ENCODE measurements at places on chromosomes 11 and 22.

DNA sequence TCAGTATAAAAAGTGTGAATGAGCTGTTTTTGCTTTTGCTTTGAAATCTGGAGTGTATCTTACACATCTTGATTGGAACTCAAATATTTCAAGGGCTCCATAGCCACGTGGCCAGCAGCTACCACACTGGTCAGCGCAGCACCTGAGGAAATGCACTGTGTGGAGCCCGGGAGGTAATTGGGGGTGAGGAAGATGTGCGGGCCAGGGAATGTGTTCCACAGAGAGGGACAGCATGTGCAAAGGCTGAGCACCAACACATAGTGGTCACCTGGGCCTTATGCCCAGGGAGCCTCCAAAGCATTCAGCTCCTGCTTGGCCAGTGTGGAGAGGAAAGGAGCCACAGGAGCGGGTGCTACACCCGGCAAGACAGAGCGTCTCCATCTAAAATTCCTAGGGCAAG is 20.8 kb downstream of the RELT start:
- H3K27me3 ChIP-seq = no peaks in the 10 kb centered on the region
- peaks cover 71% of the 10 kb centered on the region for H3K36me3 ChIP-seq
- no peak for DNase-seq
- no peak overlapping the region for H3K4me3 ChIP-seq

DNA sequence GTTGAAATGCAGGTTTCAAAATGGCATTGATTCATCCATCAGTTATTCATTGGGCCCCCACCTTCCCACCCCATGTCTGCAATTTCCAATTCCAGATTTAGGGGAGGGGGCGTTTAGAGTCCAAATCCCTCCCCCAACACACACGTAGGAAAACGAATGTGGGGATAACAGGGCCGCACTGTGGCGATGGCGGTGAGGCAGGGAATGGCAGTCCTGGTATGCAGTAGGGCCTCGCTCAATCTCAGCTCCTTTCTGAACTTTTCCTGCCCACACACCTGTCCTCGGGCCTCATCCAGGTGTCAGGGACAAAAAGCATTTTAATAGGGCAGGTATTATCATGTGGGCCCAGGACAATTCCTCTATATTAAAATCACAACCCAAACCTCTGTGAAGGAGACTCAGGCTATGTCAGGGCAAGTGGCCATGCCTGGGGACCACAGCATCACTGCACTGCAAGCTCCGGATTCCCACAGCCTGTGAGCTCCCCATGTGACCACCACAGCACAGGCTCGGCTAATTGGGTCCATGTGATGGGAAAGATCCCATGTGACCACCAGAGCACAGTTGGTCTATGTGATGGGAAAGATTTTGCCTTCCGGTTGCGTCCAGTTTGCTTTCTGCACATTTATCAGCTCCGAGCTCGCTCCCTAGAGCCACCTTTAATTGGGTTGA is 44.5 kb downstream of the RTL6 start:
- no peak for DNase-seq
- no peaks in the 10 kb centered on the region for H3K27me3 ChIP-seq
- H3K27ac ChIP-seq = no peak overlapping the region
- no peaks in the 10 kb centered on the region for H3K36me3 ChIP-seq
- peaks cover 12% of the 10 kb centered on the region for H3K4me1 ChIP-seq

- H3K4me1 ChIP-seq = peaks cover 6% of the 10 kb centered on the region
- no peak overlapping the region for H3K4me3 ChIP-seq
- H3K36me3 ChIP-seq = peaks cover 49% of the 10 kb centered on the region
- no peak for DNase-seq
- H3K27ac ChIP-seq = peak overlapping the region; percentile 24
These were observed 11.0 kb downstream of the DDB2 start for GRCh38 chr11:47225552-47226400.

DNA sequence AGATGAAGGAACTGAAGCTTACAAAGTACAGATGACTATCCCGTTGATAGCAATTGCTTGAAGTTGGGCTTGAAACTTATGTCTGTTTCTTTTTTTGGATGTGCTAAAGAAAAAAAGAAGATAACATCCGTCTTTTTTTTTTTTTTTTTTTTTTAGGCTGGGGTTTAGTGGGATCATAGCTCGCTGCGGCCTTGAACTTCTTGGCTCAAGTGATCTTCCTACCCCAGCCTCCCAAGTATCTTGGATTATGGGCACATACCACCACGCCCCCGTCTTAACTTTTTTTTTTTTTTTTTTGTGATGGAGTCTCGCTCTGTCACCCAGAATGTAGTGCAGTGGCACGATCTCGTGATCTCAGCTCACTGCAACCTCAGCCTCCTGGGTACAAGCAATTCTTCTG is 40.8 kb upstream of the SCN3B start:
- H3K4me1 ChIP-seq = peaks cover 2% of the 10 kb centered on the region
- H3K27me3 ChIP-seq = peaks cover 13% of the 10 kb centered on the region
- H3K4me3 ChIP-seq = no peak overlapping the region
- DNase-seq = no peak
- no peaks in the 10 kb centered on the region for H3K36me3 ChIP-seq
- H3K27ac ChIP-seq = no peak overlapping the region

Data from activated B cell treated with CpG ODN at 0.5 μM for 24 hours (primary cell).